ENCODE measurements at places on chromosomes 12 and 14.

DNA sequence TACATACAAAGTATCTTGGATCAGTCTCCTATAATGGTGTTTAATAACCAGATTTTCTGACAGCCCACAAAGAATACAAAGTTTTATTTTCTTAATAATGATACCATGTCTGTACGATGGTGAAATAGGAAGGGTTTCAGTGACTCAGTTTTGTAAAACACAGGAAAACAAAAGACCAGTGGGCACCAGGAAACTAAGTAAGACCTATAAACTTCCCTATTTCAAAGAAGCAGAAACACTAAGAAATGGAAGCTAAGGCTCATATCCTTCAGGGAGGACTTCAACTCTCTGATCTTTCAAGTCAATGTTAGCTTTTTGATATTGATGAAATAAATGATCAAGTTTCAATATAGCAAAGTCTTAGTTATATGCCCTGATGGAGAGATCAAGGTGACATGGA lies 196.0 kb downstream of the DUSP6 start:
- DNase-seq: no peak

- DNase-seq: peak; percentile 81
Measured at GRCh38 chr14:104158827-104159798, 20.7 kb downstream of the KIF26A start.

DNA sequence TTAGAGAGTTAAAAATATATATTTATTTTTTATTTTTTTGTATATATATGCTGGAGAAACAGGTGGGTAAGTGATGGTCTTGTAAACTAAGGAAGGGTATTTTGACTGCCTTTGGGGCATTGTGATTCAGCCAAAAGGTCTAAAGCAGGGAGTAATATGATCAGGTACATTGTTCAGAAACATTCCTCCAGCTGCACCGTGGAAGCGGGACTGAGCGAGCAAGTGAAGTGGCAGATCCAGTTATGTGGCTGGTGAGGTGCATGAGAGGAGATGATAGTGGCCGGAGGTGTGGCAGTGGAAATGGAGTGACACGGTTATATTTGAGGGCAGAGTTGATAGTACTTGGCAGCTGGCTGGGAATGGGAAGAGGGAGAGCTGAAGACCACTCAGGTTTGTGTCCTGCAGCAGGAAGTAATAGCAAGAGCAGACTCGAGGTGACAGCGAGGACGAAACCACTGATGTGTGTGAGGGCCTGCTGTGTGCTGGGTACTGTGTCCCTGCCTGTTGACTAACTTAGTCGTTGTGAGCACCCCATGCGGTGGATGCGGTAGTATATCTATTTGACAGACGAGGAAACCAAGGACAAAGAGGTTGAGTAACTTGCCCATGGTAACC lies 39.2 kb downstream of the EID3 start:
- no peak for DNase-seq

DNA sequence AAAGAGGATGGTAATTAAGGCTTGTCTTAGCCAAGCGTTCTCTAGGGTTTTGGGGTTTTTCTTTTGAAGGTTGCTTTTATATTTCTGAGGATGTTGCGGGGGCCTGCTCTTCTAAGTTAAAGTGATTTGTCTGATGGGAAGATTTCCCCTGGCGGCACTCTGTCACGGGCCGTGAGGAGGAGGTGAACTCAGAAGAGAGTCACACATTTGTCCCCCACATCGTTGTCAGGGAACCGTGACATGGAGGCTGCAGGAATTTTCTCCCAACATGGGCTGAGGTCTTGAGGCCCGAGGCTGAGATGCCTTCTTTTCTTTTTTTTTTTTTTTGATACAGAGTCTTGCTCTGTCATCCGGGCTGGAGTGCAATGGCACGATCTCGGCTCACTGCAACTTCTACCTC lies 71.5 kb downstream of the ADGRD1 start:
- no peak for DNase-seq

DNA sequence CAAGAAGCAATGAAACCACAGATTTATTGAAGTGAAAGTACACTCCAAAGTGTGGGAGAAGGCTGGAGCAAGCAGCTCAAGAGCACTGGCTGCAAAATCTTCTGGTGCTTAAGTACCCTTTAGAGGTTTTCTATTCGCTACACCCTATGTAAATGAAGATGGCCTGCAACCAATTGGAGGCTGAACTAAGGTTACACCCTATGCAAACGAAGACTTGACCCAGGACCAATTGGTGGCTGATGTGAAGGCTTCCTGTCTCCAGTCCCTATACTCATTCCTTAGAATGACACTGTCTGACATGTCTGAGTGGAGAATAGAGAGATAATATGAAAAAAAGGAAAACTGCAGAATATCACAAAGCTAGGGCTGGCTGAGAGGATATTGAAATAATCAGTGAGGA lies 57.2 kb downstream of the ALG10B start:
- no peak for DNase-seq

DNA sequence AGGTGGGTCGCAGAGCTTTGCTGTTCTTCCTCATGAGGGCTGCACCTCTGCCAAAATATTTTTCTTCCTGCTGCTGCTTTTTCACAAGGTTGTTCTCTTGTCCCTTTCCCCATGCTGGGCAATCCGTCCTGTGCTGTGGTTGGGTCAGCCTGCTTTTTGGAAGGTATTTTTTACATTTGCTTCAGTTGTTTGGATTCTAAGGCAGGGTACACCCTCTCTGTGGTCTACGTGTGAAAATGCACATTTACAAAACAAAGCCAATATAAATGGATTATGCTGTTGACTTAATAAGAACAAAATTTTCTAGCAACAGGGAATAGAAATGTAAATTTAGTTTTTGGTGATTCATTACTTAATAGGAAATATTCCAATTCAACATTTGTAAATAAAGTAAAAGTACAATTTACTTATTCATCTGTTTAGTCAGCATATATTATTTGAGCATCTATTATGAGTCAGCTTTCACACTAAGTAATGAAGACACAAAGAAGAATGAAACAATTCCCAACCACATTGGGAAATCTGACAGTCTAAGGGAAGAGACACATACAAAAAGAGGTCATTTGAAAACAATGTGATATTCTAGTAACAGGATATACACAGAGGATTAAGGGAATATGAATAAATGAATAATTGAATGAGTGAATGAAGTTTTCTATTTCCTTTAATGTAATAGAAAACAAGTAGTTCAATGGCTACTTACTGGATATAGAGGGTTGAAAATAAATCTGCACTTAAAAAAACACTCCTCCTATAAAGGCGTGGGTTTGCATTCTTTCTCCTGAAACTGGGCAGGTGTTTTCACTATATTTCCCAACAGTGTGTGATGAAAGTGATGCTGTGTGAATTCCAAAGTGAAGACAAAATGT lies 94.6 kb upstream of the PRICKLE1 start:
- DNase-seq: no peak

- no peak for DNase-seq
Measured at GRCh38 chr14:41899416-41899815, 292.7 kb downstream of the LRFN5 start.

- no peak for DNase-seq
Measured at GRCh38 chr12:102232036-102232435, 34.4 kb upstream of the PMCH start.

DNA sequence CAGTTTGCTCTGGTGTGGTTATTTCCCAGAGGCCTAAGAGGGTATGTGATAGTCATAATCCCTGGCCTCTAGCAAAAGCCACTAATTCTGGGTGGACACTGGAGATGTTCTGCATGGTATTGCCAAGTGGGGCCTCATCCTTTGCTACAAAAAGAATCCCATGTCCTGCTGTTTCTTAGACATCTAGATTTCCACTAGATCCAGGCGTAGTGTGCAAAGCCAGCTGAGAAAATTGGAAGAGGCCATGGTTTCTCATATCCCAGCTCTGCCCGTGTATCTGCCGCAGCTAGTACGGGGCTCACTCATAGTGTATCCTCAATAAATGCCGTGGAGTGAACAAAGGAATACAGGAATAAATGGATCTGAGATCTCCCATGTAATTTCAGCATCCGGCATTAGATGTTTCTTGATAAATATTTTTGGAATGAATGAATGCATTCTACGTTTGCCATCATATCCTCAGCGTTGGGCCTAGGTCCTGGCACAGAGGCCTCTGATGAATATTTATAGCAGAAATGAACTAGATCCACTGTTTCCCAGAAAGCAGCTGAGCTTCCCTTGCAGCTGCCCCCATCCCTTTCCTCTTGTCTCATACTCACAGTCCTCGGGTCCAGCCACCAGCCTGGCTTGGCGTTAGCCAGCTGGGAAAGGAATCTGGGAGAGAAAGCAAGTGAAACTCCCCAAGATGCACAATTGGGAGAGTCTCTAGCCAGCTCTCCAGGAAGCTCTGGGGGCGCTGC lies 76.3 kb upstream of the NOS1 start:
- no peak for DNase-seq

DNA sequence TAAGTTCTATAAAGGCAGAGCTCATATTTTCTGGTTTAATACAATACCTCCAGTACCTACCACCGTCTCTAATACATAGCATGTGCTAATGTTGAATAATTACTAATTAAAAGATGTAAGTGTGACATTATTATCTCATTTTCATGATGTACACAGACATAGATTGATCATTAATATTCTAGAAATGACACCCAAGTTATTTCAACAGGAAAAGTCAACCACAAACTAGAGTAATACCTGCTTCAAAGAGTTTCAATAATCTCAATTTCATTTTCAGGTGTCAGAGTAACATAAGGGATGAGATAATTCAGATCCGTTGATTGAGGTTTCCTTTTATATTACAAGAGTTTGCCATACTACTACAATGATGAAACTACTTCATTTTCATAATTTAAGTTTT lies 388.9 kb downstream of the SOX5 start:
- DNase-seq: no peak

- peak; percentile 29 for DNase-seq
Measured at GRCh38 chr14:104363891-104364760, 215.4 kb upstream of the C14orf180 start.

GRCh38 chr12:53575502-53576249 lies 50.5 kb downstream of the ATF7 start:
- no peak for DNase-seq

- no peak for DNase-seq
Measured at GRCh38 chr12:107779077-107779831, 4.8 kb downstream of the ASCL4 start.

All from left ventricle myocardium superior (tissue), 1 donor.